ENCODE measurements at places on chromosomes 4 and X.

GRCh38 chr4:153530284-153530999 lies 64.3 kb downstream of the TMEM131L start:
- DNase-seq: no peak

DNA sequence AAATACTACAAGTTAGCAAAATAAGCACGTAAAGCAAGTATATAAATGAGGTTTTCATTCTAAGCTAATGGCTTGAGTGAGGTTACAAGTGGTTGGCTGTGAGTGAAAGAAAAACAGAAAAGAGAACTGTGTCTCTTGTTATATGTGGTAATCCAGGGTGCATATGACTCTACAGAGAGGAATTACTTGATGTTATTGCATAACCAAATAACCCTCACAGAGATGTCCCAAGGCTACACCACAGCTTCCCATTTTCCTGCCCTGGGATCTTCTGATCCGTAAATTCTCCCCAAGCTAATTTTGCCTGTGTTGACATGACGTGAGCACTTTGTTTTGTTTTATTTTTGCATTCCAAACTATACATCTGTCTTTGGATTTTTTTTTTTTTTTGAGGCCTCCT lies 470.0 kb upstream of the INTU start:
- DNase-seq: peak; percentile 76

DNA sequence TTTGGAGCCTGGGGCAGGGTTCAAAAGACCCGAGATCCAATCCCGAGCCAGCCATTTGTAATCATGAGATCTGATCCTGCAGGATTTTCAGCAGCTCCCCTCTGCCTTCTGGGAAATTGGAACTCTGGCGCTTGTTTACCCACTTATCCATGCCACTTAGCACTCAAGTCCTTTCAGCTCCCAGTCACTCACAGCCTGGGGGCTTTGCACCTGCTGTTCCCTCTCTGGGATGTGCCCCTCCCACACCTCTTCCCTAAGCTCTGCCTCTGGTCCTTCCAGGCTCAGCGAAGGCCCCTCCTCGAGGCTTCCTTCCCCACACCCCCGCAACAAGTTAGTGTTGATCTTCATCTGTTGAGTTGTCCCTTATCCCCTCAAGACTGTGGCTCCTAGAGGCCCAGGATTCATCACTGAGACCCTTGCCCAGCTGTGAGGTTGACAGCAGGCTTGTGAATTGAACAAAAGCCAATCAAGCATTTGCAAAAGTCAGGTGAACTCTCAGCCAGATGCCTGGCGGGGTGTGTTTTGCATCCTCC lies 99.1 kb upstream of the AFAP1 start:
- no peak for DNase-seq

- DNase-seq: no peak
Measured at GRCh38 chr4:26685250-26685649, 101.4 kb downstream of the TBC1D19 start.

GRCh38 chrX:22057667-22058066 lies 25.5 kb downstream of the PHEX start:
- DNase-seq: no peak
